Tongue (tissue), 3 donors: ENCODE measurements at places on chromosomes 16 and 17. TPM values are rescaled to one million over a fixed set of nuclear protein-coding genes. Genes with fewer than 3 reads are reported as not detected.
A peak's percentile ranks its signal among the peaks of the same experiment; 100 is the strongest.

DNA sequence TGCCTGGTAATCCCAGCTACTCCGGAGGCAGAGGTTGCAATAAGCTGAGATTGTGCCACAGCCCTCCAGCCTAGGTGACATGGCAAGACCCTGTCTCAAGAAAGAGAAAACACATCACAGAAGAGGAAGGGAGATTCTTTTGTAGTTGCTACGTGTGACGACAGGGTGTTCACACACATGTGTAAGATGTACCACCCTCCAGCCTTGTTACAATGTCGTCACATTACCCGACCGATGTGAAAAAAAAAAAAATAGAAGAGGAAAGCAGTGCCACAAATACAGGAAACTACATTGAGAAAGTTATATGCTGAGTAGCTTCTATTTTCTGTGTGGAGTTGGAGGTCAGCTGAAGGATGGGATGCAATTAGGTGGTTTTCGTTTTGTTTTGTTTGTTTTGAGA, 56.0 kb downstream of the CLUH start:
- DNase-seq = no peak

DNA sequence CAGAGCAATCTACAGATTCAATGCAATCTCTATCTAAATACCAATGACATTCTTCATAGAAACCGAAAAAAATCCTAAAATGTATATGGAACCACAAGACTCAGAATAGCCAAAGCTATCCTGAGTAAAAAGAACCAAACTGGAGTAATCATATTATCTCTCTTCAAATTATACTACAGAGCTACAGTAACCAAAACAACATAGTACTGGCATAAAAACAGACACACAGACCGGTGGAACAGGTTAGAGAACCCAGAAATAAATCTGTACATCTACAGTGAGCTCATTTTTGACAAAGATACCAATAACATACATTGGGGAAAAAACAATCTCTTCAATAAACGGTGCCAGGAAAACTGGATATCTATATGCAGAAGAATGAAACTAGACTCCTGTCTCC, 45.4 kb downstream of the MPHOSPH6 start:
- no peak for DNase-seq

DNA sequence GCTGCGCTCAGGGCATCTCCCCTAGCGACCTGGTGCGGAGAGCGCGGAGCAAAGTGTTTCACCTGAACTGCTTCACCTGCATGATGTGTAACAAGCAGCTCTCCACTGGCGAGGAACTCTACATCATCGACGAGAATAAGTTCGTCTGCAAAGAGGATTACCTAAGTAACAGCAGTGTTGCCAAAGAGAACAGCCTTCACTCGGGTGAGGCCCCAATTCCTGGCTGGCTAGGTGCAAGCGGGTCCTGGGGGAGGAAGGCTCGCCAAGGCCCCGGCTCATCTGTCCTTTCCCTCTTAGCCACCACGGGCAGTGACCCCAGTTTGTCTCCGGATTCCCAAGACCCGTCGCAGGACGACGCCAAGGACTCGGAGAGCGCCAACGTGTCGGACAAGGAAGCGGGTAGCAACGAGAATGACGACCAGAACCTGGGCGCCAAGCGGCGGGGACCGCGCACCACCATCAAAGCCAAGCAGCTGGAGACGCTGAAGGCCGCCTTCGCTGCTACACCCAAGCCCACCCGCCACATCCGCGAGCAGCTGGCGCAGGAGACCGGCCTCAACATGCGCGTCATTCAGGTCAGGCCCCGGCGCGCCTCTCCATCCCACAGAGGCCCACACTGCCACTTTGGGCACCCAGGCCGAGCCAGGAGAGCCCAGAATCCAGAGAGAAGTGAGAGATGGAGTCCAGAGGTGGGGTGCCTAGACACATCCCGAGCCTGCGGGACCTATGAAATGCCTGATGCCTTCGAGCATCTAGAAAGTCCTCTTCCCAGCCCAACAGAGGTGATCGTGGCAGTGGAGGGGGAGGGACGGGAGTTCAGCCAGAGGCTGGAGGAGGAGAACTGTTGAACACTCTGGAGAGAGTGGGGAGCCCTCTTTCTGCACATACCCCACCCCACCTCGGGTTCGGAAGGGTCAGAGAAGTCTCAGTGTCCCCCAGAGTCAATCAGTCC, 3.3 kb downstream of the LHX1 start:
- DNase-seq = no peak

DNA sequence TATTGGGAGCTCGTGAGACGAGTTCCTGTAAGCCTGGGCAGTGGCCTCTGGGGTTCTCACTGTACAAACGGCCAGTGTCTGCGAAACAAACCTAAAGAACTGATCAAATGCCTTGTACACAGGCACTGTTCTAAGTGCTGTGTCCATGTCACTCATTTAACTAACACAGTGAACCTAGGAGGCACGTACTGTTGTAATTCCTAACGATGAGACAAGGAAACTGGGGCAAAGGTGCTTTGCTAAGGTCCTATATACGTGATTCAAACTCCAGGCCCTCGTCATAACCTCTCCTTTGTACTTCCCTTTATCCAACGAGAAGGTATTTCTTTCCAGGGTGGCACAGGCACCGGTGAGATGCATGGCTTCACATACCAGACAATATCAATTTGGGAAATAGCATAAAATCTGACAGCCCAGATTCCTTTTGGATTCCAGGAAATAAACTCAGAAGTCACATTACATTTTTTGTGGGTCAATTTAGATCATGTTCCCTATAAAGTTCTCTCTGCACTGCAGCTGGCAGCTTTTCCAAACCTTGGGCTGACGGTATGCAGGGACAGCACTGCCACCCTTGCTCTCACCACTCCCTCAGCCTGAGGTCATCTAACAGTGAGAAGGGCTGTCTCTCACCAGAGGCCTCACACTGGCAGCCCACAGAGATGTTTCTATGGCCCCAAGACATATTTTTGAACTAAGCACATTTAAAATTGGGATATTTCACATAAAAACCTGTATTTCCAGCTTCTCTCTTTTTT, 18.3 kb downstream of the GLYR1 start:
- DNase-seq = no peak

DNA sequence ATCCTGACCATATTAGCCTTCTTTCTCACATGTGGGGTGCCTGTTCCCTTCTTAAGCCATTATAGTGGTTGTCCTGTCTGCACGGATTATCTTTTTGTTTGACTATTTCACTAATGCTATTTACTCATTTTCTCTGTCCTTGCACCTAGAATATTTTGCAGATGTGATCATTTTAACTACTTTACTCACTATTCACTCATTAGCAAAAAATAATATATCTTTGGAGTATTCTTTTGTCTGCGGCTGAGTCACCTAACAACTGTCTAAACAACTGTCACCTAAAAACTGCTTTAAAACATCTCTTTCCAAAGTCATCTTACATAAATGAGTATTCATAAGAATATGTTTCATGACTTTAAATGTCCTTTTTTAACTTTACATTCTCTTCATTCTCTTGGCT, 87.4 kb downstream of the KCNJ2 start:
- DNase-seq = no peak

GRCh38 chr16:15879255-15879811, 9.1 kb downstream of the CEP20 start:
- no peak for DNase-seq

DNA sequence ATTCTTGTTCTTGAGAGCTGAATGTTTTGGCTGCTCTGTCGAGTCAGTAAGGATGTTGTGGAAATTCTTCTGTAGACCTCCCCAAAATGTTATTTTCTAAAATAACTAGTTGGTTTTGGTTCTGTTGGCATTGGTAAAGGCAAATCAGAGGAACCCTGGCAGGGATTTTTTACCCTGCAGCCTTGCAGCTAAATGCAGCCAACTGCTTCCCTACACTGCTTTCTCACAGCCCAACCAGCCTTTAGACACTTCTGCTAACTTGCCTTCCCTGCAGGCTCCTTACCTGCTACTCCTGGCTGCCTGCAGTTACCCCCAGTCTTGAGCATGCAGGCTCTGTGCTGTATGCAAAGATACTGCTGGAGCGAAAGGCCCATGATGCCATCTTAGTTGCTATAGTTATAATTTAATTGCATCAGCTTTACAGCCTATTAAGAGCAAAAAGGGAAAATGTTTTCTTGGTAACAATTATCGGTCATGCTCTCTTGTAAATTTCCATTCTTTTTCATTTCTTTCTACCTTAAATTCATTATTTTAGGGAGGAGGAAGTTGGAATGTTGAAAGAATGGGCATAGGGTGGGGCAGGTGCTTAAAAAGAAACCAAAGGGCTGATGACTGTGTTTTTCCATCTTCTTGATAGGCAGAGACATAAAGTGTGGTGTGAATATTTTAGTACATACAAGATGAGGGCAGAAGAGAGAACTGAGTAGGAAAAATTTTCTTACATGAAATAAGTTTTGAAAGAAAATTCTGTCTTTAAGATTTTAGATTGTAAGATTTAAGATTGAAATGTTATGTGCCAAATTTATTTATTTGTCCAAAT, 20.0 kb downstream of the NUP93 start:
- no peak for DNase-seq

DNA sequence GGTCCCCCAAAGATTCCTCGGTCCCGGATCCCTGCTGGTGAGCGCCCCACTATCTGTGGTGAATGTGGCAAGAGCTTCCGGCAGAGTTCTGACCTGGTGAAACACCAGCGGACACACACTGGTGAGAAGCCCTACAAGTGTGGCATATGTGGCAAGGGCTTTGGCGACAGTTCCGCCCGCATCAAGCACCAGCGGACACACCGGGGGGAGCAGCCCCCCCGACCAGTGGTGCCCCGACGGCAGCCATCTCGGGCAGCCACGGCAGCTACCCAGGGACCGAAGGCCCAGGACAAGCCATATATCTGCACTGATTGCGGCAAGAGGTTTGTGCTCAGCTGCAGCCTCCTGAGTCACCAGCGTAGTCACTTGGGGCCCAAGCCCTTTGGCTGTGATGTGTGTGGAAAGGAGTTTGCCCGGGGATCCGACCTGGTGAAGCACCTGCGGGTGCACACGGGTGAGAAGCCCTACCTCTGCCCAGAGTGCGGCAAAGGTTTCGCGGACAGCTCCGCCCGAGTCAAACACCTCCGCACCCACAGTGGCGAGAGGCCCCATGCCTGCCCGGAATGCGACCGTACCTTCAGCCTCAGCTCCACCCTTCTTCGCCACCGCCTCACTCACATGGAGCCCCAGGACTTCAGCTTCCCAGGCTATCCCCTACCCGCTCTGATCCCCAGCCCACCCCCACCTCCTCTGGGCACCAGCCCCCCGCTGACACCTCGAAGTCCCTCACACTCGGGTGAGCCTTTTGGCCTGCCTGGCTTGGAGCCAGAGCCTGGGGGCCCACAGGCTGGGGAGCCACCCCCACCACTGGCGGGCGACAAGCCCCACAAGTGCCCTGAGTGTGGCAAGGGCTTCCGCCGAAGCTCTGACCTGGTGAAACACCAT, 2.8 kb downstream of the ZNF48 start:
- DNase-seq = no peak

DNA sequence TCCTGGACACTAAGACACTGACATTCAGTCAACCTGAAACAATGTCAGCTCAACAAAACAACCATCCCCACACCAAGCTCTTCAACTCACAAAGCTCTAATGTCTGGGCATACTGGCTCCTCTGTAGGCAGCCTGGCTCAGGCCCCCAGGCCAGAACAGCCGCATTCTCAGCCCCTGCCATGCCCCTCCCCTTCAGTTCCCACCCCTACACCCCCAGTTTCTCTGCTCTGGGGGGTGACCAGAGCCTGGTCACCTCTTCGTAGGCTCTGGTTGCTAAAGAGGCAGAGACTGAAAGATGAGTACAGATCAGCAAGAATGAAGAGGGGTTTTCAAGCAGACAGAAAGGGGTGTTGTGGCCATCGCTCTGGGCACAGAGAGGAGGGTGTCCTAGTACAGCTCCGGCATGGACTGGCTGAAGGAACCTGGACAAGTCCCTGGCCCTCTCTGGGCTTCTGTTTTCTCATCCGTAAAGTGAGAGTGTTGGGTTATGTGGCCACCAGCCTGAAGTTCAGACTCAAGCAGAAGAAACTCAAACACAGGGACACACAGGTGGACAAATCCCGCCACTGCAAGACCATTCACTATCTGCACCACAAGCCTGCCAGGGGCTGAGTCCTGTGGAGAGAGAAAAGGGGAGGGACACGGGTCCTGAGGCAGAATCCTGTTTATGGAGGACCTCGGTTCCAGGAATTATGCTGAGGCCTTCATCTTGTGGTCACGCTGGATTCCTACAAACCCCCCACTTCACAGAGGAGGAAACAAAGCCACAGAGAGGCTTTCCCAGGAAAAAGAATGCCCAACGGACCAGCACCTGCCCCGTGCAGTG, 987 bp upstream of the SLC4A1 start:
- no peak for DNase-seq

- DNase-seq = peak; percentile 50
These were observed 2.0 kb downstream of the TRIM47 start for GRCh38 chr17:75876190-75876937.

GRCh38 chr17:38587947-38588787, 17.6 kb downstream of the SRCIN1 start:
- DNase-seq = no peak

GRCh38 chr17:5694551-5694950, 110.2 kb upstream of the NLRP1 start:
- DNase-seq = peak; percentile 24

- no peak for DNase-seq
These were observed 88.5 kb downstream of the NPIPB11 start for GRCh38 chr16:29318037-29318436.

CIITA gene
- 7.2 TPM for total RNA-seq

KCNH6 gene
- total RNA-seq = 0.31 TPM

ST6GALNAC2 gene
- 11.7 TPM for total RNA-seq

ZNF597 gene
- total RNA-seq = 2.3 TPM

VPS35 gene
- 129 TPM for total RNA-seq

RAMP2 gene
- total RNA-seq = 11.9 TPM
